ENCODE measurements at places on chromosomes 12 and 14.

- DNase-seq: peak; percentile 65
These were observed 6.5 kb downstream of the ZBTB1 start for GRCh38 chr14:64510825-64511671.

DNA sequence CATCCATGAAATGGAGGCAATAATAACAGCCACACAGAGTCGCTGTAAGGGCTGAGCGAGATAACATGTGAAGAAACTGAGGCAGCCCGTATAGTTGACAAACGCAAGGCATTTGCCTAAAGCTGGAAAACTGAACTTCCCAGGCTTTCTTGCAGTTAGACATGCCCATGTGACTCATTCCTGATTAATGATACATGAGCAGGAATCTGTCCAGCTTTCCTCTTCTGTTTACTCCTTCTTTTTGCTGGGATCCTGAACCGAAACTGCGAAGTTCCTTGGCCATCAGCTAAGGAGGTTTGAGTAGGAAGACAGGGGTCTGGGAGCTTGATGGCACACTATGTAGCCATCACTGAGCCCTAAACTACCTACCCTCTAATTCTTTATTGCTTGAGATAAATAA is 52.2 kb downstream of the ST8SIA1 start:
- no peak for DNase-seq

DNA sequence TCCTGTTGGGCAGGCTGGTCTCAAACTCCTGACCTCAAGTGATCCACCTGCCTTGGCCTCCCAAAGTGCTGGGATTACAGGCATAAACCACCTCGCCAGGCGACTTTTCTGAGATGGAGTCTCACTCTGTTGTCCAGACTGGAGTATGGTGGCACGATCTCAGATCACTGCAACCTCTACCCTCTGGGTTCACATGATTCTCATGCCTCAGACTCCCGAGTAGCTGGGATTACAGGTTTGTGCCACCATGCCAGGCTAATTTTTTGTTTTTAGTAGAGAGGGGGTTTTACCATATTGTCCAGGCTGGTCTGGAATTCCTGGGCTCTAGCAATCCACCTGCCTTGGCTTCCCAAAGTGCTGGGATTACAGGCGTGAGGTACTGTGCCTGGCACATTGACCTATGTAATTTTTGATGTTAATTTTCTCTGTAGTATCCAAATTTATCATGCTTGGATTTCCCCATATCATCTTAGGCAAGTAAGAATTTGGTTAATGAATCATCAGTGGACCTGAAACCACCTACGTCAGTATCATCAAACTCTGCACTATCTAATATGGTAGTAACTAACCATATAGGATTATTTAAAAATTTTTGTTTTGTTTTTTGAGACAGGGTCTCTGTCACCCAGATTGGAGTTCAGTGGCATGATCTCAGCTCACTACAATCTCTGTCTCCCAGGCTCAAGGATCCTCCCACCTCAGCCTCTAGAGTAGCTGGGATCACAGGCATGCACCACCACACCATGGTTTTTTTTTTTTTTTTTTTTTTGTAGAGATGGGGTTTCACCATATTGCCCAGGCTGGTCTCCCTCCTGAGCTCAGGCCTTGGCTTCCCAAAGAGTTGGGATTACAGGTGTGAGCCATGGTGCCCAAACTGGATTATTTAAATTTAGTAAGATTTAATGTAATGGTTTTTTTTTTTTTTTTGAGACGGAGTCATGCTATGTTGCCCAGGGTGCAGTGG is 11.9 kb upstream of the ATP5F1B start:
- no peak for DNase-seq

DNA sequence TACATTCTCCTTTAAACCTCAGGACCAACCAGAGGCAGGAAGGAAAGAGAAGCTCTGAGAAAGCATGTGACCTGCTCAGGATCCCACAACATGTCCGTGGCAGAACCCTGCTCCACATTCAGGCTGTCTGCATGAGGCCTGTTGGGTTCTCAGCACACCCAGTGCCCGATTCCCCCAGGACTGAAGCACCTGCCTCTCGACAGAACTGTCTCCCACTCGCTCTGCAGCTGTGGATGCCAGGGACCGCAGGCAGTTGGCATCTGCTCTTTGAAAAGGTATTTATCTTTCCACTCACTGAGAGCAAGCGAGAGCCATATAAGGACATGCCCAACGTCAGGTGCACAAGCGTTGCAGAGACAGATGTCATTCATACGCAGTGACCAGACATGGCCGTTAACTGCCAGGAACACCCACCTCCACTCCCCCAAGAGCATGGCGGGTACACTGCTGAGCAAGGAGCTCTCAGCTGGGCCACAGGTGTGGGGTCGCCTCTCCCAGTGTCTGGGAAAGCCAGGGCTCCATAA is 18.9 kb downstream of the PITPNM2 start:
- peak; percentile 69 for DNase-seq

GRCh38 chr12:86723326-86723725 is 467.1 kb upstream of the MGAT4C start:
- DNase-seq: no peak

DNA sequence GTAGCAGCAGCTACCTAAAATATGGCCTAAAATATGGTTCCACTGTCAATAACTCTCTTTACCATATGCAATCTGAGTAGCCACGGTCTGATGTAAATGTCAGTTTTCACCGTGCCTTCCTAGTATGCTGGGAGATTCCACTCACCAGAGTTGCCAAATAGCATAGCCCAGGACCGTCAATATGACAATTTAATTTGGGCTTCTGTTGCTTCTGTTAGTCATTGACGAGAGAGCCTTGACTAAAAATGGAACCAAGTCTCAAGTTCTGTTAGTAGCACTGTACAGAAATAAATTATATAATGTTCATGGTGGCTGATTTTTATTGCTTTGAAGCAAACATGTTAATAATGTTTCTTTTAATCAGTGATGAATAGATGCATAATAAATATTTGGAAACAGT is 348.4 kb downstream of the BCAT1 start:
- no peak for DNase-seq

GRCh38 chr14:58584383-58584782 is 53.4 kb upstream of the DACT1 start:
- DNase-seq: no peak

DNA sequence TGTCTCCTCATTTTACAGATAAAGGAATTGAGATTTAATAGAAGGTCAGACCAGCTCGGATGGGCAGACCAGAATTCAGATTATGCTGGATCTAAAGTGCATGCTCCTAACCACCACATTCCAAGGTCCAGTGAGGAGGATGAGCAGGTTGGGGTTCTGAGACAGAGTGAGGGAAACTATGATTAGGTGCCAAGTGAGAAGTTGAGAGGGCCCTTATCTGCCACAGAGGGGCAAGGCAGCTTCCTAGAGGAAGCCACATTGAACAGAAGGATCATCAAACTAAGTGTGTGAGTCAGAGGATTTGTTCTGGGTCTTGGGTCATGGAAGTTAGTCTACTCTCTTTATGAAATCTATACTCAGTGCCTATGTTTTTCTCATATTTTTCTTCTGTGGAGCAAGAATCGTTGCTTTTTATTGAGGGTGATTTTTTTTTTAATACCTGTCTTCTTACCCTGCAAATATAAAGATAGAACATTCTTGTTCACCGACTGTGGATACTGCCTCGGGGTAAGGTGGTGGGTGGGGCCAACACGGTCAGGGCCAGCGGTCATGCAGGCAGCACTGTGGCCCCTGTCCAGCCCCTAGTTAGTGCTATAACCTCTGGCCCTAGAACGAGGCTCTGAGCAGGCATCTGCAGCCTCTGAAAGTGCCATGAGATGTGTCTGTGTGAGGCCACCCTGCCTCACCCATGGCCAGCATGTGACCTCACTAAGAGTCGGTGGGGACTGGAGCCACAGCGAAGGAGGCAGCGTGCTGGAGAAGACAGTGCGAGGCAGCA is 55.6 kb upstream of the PTHLH start:
- no peak for DNase-seq

DNA sequence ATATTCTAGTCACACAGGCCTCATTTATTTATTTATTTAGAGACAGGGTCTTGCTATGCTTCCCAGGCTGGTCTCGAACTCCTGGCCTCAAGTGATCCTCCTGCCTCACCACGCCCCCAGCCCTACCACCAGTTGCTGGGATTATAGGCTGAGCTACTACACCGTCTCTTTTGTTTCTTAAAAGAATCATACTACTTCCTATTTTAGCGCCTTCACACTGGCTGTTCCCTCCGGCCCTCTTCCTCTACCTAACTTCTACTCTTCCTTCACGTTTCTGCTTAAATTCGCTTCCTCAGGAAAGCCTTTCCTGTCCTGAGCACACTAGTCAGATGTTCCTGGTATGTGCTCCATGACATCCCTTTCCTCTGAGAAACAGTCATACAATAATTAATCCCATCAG is 6.4 kb upstream of the MRPL42 start:
- DNase-seq: no peak

DNA sequence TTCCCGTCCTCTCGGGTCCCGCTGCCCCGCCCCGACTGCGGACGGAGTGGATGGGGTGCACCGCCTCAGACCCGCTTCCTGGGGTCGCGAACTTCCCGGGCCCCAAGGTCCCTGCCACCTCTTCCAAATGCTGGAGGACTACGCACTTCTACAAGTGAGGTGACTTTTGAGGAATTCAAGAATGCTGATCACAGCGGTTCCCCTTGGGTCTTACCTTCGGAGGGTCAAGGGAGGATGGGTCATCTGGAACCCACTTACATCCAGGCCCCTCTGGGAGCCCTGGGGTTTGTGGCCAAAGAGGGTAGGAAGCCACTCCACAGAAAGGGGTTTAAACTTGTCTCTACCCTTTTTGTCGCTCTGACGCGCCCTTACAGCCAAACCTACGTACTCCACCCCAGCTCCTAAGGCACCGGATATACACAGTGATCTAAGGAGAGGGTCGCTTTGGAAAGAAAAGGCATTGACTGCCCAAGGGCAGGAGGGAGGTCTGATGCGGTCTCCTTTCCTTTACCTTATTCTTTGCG is 532 bp upstream of the PRKD1 start:
- no peak for DNase-seq

DNA sequence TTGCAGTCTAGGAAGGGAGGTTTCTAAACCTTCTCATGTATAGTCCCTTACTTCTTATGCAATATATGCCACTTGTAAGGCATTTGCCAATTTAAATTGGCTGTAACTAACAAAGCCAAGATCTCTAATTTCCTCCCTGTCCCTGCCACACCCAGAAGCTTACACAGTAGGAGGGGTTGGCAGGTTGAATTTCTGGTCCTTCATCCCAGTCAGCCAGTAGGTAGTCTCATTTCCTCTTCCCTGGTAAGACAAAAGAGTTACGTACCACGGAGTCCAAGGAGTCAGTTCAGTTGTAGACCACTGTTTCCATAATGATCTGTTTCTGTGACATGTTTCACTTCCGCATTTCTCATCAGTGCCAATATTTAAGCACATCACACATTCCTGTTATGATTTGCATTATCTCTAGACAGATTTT is 47.0 kb upstream of the PLBD1 start:
- no peak for DNase-seq

DNA sequence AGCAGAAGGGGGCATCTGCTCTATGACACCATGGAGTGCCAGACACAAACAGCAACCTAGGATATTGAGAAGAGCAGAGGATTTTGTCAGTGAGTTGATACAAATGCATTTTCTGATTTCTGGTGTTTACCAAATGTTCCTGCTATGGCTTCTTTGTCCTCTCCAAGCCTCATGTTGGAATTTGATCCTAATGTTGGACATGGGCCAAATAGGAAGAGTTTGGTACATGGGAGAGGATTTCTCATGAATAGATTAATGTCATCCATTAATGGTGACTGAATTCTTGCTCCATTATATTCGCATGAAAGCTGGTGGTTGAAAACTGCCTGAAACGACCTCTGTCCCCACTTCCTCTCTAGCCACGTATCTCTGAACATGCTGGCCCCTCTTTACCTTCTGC is 1002.2 kb upstream of the FLRT2 start:
- no peak for DNase-seq

- DNase-seq: no peak
These were observed 187.4 kb downstream of the TTC7B start for GRCh38 chr14:90628825-90629224.

GRCh38 chr14:73741876-73742519 is 27.8 kb upstream of the PNMA1 start:
- no peak for DNase-seq

GRCh38 chr12:115377779-115378178 is 693.8 kb upstream of the TBX3 start:
- DNase-seq: no peak

DNA sequence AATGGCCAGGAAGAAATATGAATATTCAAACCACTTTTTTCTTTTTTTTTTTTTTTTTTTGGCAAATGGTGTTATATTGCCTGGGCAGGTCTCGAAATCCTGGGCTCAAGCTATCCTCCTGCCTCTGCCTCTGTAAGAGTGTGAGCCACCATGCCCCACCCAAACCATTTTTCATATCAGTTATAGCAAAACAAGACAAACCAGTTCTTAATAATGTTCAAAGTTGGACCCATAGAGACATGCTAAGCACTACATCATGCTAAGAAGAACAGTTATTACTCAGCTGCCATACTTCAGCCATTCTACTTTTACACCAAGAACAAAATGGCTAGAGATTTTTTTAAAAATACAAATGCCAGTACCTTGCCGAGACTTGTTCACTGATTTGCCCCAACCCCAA is 25.5 kb downstream of the EIF2S1 start:
- DNase-seq: no peak

- DNase-seq: no peak
These were observed 178.8 kb downstream of the EXOC5 start for GRCh38 chr14:57089901-57090300.

GRCh38 chr12:124824195-124824594 is 39.5 kb downstream of the SCARB1 start:
- DNase-seq: no peak
